Stimulated activated naive CD8-positive, alpha-beta T cell treated with anti-CD3 and anti-CD28 coated beads, Interleukin-15, amount 100 ng/mL, for 72 hours (primary cell): ENCODE measurements at places on chromosomes 4 and X.
A peak's percentile ranks its signal among the peaks of the same experiment; 100 is the strongest.

DNA sequence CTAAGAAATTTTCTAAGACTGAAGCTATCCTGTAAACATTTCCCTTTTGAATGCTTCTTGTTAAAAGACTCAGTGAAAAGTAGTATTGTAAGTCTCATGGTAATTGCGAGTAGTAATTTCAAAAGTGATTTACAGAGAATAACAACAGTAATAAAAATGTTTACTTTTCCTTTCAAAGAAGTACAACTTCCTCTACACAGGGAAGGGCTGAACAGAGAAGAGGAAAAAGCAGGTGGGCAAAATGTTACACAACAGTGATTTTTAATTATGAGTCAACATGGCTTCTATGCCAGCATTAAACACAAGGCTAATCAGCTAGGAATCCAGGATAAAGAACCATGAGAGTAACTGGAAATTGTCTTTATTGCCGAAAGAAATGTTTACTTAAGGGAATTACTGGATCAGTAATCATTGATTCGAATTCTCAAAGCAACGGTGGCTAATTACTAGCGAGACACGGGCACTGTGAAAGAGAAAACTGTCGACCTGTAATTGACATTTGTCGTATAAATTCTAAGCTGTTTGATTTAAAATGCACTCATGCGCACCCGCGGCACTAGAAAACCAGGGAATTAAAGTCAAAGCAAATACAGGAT lies 15.4 kb downstream of the UTP3 start:
- DNase-seq = no peak

GRCh38 chrX:20529301-20529700 lies 262.6 kb upstream of the RPS6KA3 start:
- DNase-seq = no peak

- DNase-seq = no peak
Measured at GRCh38 chr4:184792334-184792733, 33.4 kb downstream of the ACSL1 start.

GRCh38 chr4:126582737-126583136 lies 1050.0 kb upstream of the INTU start:
- no peak for DNase-seq

GRCh38 chr4:121477079-121477478 lies 96.3 kb upstream of the QRFPR start:
- DNase-seq = no peak

GRCh38 chr4:168384437-168385141 lies 66.0 kb upstream of the DDX60 start:
- DNase-seq = no peak

GRCh38 chrX:103250977-103251376 lies 4.0 kb downstream of the TCEAL8 start:
- no peak for DNase-seq

DNA sequence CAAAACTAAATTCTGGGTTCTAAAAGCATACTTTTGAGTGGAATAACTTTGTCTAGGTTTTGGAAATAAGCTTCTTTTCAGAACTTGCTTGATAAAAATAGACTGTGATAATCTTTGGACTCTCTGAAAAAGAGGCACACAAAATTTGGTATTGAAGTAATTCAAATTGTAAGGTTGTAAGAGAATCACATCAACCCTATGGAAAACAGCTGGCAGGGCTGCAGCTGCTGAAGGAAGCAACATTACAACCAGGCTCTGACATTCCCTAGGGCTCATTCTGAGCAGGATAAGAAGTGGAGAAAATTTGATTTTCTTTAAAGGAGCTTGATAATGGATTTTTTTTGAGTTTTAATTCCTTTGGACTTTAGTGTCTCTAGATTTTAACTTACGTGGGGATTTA lies 147.6 kb downstream of the FSTL5 start:
- DNase-seq = no peak

DNA sequence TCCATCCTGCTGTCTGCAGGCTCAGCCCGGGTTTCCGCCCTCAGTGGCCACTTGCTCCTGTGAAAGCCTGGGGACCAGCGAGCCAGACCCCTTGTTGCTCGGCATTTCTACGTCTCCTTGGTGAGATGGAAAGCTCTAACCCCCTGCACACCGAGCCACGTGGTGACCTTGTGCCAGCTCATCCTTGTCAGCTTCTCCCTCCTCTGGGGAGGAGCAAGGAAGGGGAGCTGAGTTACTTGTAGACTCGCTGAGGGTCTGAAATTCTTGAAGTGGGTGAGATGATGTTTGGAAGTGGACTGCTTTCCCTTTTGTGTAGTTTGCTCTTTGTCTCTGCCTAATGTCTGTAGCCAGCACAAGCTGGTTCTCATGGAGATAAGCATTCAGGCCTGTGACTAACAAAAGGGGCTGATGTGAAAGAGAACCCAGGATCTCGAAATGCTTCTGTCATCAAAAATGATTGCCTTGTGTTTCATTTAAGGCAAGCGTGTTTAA lies 29.3 kb downstream of the RGS12 start:
- DNase-seq = peak; percentile 1

DNA sequence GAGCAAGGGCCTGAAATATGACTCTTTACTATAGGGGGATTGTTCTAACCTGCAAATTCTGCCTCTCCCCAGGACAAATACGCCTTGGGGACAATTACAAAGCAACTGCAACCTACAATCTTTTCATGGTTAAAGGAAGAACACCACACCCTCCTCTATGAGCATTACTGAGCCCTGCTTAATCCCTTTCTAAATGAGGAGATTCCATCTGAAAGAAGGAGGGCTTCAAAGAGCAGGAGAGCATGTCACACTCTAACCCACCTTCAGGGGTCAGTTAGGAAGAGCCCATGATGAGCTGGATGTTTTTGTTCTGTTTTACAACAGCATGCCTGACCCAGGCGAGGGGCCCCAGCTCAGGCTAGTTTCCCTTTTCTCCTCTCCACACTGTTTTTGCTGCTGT lies 134.0 kb upstream of the ANXA3 start:
- no peak for DNase-seq

DNA sequence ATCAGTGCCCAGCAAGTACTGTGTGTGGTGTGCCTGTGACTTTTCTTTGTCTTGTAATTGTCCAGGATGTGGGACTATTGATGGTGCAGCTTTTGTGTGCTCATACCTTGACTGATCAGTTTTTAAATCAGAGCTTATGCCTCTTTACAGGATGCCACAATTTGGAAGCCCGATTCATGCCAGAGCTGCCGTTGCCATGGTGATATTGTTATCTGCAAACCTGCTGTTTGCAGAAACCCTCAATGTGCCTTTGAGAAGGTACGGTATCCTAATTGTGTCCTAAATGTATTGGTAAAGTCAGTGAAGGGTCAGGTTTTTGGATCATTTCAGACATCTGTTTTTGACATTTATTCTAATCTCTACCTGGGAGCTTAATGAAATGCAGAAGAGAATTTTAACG lies 180.2 kb downstream of the FRAS1 start:
- DNase-seq = no peak

GRCh38 chr4:176313596-176314336 lies 6.0 kb upstream of the SPCS3 start:
- no peak for DNase-seq

DNA sequence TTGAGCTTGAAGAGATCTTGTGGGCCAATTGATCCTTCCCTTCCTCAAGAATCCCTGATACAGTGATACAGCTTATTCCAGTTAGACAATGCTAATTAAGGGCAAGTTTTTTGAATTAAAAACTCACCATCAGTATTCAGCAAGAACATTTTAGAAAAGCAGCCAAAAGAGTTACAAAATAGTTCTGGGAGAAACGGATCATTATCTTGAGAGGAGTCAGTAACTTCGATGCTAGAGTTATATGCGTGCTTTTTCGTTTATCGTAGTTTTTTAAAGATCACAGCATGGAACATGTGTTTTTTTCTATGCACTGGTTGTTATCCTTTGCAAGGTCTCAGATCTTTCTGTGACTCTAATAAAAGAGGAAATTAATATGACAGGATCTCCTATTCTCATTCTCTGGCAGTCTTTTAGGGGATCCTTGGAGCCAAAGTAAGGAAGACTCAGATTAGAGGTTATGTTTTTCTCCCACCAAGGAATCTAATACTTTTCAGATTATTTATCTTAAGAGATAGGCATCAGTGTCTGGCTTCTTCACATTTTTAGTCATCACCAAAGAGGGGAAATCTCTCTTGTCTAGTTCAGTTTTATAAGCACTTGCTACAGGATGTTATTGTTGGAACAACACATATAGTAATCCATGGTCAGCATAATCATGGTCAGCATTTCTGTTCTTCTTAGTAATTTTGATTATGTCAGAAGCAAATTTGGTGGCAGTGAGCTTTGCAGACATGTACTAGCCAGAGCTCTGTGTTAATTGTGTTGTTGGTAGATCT lies 109.7 kb downstream of the PDLIM5 start:
- no peak for DNase-seq

- no peak for DNase-seq
Measured at GRCh38 chrX:103681443-103681842, 5.1 kb downstream of the MORF4L2 start.

DNA sequence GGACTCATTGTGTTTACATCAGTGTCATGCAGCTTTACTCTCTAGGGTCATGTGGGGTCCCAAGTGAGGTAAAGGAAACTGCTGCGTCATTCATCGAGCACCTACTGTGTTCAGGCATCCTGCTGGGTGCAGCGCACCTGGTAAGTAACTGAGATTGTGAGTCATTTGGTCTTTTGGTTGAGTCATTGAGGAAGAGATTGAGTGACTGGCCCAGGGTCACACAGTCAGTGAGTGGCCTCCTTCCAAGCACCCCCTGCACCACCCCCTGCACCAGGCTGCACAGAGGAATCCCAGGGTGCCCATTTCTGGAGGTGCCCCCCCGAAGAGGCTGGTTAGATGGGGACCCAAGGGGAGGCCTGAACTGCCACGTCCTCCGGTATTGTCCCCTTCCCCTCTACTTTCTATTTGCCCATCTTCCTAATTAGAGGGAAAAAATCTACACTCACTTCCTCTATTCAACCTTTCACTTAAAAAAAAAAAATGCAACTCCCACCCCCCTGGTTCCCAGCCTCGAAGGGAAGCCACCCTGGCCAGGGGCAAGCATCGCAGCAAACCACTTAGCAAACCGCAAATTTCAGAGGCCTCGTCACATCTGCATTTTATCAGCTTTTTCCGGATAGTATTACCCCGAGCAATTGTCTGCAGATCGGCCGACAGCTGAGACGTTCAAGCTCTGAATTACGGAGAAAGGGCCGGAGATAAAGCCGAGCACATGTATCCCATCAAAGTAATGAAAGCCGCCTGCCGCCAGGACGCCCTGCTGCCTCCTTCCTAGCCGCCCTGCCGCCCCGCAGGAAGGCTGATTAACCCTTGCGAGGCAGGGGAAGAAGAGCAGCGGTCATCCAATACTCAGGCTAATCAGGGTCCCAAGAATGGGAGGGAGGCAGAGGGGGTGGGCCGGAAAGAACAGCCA lies 96.3 kb upstream of the MSX1 start:
- DNase-seq = peak; percentile 13

DNA sequence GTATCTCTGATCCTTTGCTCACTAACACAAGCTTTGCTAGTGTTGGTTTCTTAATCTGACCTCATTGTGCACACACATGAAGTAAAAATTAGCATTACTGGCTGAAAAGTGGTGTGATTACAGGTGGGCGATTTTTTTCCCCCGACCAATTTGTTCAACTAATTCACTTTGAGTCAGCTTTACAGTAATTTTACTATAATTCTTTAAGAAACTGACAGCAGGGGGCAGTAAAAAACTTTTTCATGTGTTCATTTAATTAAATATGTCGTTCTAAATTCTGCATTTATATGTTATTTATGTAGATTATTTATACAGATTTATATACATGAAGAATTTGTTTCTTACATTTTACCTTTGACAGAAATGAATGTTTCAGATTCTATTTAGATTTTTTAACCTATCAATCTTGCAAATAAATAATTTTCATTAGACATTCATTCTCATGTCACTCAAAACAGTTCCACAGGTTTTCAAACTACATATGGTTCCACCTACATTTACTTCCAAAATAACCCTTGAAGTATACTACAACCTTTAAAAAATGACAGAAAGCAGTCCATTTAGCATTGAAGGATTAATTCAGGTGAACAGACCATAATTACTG lies 17.5 kb downstream of the PALLD start:
- DNase-seq = no peak

GRCh38 chr4:71713611-71714203 lies 70.2 kb downstream of the GC start:
- DNase-seq = no peak

DNA sequence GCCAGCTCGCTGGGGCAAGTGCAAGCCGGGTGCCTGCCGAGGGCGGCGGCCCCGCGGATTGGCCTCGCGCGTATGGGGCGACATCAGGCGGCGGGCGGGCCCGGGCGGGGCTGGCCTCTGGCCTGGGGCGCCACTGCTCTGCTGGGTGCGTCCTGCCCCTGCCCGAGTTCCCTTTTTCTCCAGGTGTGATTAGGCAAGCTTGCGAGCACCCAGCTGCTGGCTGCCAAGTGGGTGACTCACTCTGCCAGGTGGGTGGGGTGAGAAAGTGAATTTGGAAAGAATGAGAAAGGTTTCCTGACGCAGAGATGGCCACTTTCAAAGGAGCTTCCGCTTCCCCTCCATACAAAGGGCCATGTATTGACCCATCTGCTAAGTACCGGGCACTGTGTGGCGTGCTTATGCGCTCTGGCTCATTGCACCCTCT lies 32.5 kb downstream of the FGFBP1 start:
- no peak for DNase-seq

GRCh38 chrX:30280428-30280827 lies 28.8 kb downstream of the NR0B1 start:
- DNase-seq = no peak

GRCh38 chr4:158006990-158007389 lies 165.8 kb downstream of the GASK1B start:
- DNase-seq = no peak

DNA sequence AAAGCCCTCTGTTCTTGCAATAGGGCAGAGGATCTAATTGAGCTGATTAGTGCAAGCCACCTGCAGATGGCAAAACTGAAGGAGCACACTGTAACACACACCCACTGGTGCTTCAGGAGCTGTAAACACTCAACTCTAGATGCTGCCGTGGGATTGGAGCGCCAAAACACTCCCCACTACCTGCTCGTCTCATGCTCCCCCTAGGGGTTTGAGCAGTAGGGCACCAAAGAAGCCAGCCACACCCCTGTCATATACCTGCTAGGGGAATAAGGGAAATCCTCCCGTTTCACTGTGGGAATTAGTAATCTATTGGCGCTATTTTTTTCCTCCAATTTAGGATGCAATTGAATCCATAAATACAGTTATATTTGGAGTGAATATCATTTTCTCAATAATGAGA lies 360.2 kb downstream of the GLUD2 start:
- DNase-seq = no peak

- DNase-seq = no peak
Measured at GRCh38 chr4:174928575-174929253, 10.6 kb downstream of the ADAM29 start.

GRCh38 chrX:372856-373640 lies 13.7 kb downstream of the PPP2R3B start:
- no peak for DNase-seq
